Cortex of kidney (tissue), 1 donor: ENCODE measurements at places on chromosomes 7 and 10.

DNA sequence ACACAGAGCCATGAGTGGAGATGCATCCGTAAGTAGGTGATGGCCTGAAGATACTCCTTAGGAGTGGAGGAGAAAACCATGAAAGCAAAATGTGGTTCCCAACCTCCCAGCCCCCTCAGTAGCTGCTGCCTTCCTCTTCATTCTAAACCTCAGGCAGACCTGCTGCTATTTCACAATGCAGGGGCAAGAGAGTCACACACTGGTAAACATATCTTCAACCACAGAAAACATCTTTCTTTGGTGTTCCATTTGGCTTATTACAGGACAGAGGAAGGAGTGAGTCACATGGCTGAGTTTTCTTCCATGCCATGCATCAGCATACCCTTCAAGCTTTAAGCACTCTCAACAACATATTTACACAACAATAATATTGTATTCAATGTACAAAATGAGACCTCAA, 342.1 kb downstream of the BMPER start:
- no peak for DNase-seq

GRCh38 chr7:85094046-85094725, 92.7 kb downstream of the SEMA3D start:
- DNase-seq: no peak

DNA sequence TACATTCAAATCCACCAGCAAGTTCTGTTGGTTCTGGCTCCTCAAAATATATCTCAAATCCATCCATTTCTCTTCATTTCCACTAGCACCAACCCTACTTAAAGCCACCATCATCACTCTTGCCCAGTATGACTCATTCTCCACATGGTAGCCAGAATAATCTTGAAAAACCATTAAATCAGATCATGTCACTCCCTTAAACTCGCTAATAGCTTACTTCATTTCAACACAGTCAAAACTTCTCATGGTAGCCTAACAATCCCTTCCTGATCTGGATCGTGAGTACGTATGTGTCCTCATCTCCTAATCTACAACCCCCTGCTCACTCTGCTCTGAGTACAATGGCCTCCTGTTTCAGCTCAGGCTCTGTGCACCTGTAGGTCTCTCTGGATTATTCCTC, 8.7 kb downstream of the EPC1 start:
- no peak for DNase-seq

DNA sequence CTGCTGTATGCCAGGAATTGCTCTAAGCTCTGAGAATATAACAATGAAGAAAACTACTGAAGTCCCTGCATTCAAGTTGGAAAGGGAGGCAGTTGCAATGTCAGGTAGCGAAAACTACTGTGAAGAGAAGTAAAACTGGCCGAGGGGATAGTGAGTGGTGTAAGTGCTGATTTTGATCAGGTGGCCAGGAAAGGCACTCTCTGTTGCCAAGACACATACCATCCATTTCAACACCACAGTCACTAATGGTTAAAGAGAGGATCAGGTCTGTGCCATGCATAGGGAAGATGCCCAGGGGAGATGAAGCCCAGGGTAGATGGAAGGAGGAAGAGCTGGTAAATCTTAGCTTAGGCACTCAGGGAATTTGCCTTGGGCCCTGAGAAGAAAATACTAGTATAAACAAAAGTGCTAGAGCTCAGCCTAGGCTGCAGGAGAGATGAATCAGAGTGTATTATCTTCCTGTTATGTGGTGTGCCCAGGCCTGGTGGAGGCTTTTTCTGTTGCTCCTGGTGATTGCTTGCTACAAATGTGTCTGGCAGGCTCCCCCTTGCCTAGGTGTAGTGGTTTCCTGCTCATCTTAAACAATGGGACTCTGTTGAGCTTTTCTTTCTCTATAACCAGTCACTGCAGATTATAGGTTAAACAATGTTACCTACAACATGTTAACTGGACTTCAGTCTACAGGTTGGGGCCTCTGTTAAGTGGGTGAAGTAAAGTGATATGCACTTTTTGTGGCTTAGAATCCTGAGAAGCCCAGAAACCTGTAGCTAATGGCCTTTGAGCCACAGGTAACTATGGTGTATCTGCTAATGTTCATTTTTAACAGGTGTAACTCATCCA, 125.5 kb downstream of the LRRC4 start:
- DNase-seq: no peak

GRCh38 chr10:22338185-22338900, 7.0 kb upstream of the SPAG6 start:
- DNase-seq: no peak

DNA sequence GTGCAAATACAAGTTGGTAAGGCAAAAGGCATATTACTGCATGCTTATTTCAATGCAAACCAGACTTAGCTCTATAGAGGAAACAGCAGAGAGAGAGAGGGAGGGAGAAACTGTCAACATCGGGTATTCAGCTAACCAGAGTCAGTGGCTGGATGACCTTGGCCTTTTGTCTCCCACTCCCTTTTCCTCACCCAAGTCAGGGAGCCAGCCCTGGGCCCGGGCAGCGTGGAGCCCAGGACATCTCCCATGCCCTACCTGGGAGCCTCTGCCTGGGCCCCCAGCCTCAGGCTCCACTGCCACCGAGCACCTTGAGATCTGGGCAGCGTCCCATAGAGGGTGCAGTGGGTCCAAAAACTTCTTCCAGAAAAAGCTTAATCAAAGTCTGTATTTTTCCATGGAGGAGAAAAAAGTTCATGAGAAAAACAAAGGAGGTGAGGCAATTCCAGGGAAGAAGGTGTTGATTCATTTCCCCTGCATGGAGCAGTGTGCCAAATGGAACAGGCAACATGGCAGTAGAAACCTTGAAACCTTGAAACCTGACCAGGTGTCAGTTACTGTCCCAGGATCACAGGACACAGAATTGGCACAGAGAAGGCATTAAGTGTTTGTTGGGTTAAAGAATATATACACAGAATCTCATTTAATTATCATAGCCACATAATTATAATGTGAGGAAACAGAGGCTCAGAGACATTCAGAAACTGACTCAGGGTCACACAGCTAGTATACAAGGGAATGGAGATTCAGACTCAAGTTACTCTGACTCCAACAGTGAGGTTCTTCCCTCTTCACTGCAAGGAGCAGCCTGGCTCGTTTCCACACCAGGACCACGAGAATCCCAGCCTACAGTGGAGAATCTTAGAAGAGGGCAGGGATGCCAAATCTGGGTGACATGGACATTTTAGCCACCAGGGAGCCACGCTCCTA, 5.8 kb upstream of the NCOA4 start:
- DNase-seq: no peak

DNA sequence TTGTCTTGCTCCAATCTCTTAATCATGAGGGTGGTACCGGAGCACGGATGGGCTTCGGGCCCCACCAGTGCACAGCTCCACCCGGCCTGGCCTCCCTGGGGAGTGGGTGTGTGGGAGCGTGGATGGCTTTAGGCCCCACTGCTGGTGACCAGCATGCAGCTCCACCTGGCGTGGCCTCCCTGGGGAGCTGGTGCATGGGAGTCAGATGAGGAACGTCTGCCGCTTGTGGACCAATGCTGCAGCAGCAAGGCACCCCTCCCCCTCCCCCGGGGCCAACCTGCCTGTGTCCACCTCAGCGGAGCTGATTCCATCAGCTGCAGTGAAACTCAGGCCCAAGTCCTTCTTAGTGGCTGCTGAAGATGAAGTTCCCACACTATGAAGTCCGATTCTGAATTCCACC, 511.4 kb downstream of the PTPRN2 start:
- DNase-seq: no peak

DNA sequence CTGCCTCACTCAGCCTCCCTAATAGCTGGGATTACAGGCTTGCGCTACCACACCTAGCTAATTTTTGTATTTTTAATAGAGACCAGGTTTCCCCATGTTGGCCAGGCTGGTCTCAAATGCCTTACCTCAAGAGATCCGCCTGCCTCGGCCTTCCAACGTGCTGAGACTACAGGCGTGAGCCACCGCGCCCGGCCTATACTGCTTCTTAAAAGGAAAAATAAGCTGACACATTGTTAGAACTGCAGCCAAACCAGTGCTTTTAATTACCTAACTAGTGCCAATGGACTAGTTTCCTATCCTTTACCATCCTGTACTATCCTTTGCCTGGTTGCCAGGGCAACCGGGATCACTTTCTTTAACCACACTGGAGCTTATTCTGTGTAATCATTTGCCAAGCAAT, 108.0 kb downstream of the LRRTM3 start:
- DNase-seq: no peak

DNA sequence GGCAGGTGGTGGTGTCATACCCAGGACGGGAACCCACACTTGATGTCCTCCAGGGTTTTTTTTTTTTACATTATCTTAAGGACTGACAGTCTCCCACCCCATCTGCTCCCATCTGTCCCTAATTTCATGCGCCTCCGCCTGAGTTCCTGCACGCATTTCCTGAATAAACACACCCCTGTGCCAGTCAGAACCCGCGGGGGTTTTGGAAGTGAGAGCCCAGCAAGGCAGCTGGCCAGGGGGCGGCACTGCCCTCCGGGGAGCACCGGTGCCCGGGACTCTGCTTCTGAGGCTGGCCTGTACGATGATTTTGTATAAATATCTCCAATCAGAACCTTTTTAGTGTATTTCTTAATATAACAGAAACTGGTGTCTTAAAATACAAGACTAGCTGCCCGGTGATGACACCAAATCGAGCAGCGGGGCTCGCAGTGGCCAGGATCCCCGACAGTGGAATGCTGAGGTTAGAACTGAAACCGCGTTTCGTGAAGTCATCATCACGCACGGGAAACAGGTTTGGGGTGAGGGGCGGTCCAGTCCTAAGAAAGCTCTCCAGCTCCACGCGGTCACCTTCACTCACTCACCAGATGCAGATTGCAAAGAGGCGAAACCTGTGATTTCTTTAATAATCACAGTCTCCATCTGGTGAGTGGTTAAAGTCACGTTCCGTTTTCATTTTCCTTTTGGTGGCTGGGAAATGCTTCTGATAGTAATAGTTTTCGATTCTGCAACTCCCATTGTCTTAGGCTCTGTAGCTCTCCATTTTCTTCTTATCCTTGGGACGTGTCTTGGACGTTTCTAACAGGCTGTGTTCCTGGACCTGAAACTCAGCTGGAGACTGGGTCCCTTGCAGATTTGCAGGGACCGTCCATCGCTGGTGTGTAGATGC, 19.7 kb downstream of the BNIP3 start:
- DNase-seq: no peak

DNA sequence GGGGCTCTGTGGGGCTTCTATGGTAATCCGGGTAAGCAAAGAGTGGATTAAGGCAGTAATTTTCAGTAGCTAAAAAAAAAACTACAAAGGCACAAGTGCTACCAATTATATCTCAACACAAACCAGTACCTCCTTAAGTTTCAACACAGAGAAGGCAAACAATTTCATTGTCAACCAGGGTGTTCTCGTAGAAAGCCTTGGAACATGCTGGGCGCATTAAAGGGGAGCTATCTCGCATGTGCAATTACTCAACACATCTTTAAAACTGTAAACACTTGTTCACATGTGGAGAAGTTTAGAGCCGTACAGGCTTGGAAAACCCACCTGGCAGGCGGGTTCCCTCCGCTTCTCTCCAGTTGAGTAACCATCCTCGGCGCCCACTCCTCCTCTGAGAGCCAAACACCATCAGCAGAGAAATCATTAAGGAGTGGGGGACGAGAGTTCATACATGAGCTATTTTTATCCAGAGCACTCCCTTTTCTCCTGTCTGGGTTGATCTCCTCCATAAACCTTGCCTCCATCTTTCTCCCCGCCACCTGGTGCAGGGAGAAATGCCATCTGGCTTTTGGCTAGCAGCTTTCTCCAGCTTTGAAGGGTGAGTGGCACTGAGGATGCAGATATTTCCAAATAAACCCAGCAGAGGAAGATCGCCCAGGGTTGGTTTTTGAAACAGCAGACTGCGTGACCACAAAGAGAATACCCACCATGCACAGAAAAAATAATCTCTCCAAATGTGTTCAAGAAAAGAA, 287.1 kb downstream of the WDR11 start:
- DNase-seq: no peak

- no peak for DNase-seq
These were observed 42.5 kb downstream of the SIRT1 start for GRCh38 chr10:67926951-67927350.

GRCh38 chr7:129721068-129721467, 109.5 kb downstream of the NRF1 start:
- no peak for DNase-seq

DNA sequence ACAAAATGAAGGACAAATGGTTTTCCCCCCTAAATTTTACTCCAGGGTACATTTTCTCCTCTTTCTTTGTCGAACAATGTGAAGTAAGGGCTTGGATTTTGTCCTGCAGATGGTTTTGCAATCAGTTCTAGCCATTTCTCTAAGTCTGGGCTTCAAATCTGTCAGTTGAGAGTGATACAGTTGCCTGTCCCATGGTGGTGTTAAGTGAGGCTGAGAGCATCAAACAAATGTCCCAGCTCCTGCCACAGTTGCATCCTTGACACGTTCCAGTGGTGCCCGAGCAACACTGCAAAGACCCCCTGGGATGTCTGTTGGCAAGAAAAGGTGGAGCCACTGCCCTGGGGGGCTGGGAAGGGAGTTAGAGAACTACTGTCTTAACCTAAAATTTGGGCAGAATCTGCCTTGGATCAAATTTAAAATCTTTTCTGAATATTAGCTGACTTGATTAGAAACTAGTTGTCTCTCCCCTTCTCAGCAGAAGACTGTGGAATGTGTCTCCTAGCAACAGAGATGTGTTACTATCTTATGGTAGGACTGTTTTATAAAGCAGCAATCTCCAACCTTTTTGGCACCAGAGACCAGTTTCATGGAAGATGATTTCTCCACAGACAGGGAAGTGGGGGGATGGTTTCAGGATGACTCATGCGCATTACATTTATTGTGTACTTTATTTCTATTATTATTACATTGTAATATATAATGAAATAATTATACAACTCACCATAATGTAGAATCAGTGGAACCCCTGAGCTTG, 102.0 kb upstream of the STEAP1B start:
- DNase-seq: no peak

GRCh38 chr10:124547647-124548168, 86.1 kb downstream of the LHPP start:
- no peak for DNase-seq

DNA sequence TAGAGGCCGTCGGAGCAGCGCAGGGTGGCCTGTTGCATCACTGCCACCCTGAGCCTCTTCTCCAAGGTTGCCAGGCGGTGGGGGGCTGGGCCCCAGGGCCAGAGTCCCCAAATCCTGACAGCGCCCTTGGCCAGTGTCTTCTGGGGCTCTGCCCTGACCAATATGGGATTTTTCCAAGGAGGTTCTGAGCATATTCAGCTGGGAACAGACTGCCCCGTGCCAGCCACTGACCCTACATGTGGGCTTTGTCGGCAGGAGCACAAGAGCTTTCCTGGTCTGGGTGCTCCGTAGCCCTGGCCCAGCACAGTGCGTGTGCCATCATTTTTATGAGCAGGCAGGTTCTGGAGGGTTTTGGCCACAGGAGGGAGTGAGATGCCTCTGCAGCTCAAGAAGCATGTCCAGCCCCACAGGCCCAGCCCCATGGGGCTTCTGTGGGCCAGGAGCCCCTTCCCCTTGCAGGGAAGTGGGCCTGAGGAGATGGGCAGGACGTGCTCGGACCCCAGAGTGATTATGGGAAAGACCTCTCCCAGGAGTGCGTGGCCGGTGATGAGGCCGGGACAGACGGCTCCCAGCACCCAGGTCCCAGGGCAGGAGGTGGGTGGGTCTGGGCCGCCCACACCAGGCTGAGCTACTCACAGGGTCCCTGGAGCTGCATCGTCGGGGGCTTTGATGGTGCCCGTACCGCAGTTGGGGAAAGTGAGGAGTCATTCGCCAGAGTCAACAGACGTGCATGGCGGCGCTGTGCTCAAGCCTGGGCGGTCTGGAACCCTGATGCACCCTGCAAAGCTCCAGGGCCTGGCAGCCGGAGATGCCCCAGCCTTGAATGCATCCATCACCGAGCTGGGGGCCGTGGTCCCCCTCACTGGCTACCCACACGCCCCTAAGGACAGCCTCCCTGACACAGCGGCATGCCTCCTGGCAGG, 66.6 kb downstream of the PWWP2B start:
- DNase-seq: no peak

- DNase-seq: no peak
These were observed 86.8 kb upstream of the CACNA2D1 start for GRCh38 chr7:82530361-82530760.
